DND-41 (cell line): ENCODE measurements at places on chromosomes 3 and 15.
A peak's percentile ranks its signal among the peaks of the same experiment; 100 is the strongest.

GRCh38 chr3:132503559-132503958 lies 86.3 kb downstream of the DNAJC13 start:
- DNase-seq: no peak

GRCh38 chr15:98525661-98526001 lies 122.7 kb upstream of the IGF1R start:
- DNase-seq: no peak

- DNase-seq: no peak
These were observed 85.3 kb upstream of the CRBN start for GRCh38 chr3:3264796-3265195.

DNA sequence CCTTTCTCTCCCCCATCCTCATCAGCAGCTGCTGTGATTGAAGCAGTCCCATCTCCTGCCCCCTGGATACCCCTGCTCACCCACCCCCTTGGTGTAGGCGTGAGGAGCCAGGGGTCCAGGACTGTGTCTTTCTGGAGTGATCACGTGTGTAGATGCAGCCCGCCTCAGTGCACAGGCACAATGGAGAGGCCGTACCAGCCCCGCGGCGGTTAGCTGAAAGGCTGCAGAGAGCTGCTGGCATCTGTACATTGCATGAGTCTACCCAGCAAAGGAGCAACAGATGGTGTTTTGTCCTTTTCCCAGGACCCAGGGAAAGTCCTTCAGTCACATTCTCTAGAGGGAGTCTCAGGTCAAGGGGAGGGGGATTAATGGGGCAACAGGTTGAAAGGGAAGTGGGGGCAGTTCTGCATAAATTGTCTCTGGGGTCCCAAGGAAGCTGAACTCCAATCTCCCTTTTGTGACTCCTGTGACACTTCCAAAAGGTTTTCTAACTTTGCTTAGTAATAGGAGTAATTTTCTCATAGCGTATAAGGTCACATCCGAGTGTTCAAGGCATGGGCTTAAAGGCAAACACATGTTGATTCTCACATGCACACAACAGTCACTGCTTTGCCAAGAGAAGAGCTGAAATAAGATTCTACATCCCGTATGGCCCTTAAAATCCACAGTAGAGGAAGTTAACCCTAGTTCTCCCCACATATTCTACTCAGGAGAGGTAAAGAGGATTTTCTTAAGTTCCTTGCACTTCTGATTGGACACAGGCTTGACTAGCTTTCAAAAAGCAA lies 7.1 kb downstream of the CSPG5 start:
- no peak for DNase-seq

DNA sequence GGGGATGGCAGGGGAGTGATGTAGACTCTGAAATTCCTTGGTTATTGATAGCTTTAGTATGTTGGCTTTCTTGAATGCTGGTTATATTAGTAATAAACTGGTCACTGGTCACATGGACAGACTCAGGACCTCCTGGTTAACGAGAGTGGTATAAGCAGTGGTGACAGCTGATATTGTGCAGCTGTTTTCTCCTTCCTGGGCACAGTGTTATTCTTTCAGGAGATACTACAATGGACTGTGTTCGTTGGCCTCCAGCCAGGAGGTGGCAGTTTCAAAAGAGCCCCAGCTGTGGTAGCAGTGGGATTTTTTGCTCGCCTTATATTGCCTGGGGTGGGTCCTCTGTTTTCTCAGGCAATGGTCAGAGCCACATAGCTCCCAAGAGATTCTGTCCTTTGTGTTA lies 181.6 kb upstream of the RBMS3 start:
- no peak for DNase-seq

- no peak for DNase-seq
These were observed 19.3 kb upstream of the IREB2 start for GRCh38 chr15:78418686-78419085.

DNA sequence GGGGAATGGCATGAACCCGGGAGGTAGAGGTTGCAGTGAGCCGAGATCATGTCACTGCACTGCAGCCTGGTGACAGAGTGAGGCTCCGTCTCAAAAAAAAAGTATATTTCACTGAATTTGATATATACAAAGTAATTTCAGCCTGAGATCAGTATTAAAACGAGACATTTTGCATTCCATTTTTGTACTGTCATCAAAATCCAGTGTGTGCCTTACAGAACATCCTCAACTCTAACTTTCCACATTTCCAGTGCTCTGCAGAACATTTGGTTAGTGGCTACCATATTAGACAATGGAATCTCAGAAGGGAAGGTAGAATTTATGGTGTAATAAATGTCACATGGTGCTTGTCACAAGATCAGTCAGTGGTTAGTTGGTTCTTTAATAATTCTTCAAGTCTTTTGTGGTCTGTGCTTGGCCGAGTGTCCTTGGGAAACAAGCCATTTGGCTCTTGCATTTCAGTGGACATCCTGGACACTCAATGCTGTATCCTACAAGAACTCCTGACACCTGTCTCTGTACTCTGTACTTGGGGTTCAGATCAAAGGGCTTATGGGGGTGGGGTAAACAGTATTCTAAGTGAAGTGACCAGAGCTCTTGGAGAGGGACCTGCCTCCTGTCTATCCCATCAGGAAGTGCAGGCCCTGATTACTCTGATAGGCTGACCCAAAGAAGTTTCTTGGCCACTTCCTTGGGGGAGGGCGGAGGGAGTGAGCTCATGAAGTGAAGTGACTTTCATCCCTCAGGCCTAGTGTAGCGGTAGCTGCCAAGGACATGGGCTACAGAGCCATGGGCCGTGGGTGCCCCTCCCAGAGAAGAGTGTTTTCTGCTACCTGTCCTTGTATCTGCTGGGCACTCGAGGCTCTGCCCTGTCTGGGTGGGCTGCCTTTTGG lies 3.7 kb downstream of the ACVR2B start:
- no peak for DNase-seq

GRCh38 chr3:99846477-99847160 lies 29.0 kb downstream of the CMSS1 start:
- DNase-seq: no peak

GRCh38 chr3:64541803-64542202 lies 146.0 kb downstream of the ADAMTS9 start:
- no peak for DNase-seq

DNA sequence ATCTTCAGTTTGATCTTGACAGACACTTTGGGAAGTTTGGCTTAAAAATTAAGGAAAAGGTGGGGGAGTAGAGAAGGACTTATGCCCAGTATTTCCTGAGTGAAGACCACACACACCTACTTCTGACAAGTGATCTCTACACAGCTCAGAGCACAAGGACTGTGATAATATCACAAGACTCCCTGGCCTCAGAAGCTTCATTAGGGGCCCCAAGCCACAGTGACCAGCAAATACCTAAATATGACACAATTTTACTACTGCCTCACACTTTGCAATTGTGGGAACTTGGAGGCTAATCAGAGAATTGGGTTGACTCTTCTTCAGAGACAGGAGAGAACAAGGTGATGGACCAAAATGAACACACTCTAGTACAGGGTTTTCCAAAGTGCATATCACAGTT lies 2.6 kb downstream of the ILDR1 start:
- DNase-seq: no peak

- DNase-seq: no peak
These were observed 311.5 kb downstream of the CNTN3 start for GRCh38 chr3:74302969-74303368.

DNA sequence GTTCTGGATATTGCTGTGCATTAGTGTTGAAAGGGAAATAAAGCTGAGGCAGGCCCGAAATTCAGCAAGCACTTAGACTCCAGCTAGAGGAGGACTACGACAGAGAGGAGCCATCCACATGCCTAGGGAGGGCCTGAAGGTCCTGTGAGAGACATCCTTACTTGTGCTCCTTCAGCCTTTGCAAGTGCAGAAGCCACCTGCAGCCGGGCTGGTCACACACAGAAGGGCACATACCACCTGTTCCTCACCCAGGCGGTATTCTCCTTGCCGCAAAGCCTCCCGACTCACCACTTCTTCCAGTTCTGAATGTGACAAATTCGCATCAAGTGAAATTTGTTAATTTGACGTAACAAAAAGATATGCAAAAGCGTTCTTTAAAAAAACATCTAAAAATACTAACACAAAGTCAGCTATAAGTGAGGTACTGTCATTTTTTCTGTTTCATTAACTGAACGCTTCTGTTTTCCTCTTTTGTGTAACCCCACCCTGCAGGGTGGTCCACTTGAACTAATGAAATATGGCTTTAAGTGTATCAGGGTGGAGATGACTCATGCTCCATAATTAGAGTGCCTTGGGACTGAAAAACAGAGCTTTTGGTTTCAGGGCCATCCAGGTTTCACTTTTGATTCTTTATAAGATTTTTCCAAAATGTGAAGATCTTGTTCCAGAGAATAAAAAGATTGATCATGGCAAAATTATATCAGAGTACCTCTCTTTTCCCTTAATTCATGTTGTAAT lies 467.9 kb upstream of the ATP11B start:
- no peak for DNase-seq

DNA sequence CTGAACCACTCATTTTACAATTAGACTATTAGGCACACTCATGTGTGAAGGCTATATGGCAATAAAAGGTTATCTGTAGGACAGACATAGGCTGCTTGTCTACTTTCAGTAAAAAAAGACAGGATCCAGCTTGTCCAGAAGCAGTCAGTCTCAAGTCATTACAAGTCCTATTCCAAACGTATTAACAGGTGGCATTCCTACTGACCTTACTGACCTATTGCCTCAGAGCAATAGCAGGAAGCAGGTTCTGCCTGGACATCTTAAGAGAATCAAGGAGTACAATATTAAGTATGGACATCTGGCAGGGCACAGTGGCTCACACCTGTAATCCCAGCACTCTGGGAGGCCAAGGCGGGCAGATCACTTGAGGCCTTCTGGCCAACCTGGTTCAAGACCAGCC lies 7.0 kb downstream of the CMTM6 start:
- no peak for DNase-seq

DNA sequence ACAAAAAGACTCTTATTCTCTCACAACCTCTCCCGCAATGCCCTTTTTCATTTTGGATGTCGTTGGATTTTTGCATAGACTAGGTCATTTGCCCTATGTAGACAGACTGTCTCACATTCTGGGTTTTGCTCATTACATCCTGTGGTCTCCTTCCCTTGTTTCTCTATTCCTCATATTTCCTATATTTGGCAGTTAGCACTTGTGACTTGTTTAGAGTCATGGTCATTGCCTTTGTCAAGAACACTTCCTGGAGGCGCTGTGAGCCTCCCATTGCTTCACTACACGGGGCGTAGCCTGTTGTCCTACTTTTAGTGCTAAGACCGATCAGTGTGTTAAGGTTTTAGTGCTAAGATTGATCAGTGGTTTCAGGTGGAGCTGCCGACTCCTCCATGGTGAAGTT lies 16.1 kb upstream of the TATDN2 start:
- no peak for DNase-seq

- peak; percentile 9 for DNase-seq
These were observed 4.0 kb downstream of the CCDC33 start for GRCh38 chr15:74240002-74240568.

- DNase-seq: no peak
These were observed 510.3 kb downstream of the EPHA3 start for GRCh38 chr3:89617706-89618105.

DNA sequence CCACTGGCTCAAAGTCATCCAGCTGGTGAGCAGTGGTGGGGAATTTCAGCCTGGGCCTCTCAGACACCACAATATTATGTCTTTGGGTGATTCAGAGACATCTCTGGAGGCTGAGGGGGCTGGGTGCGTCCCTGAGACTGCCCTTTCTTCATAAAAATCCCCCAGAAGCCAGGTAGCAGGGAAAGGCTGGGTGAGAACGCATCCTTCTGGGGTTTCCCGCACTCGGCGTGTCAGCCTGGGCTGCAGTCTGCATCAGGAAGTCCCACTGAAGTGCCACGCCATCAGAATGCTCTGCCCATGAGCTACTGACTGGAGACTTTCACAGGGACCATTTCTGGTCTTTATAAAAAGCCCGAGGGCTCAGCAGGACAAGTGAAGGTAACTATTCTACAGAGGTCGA lies 148.8 kb upstream of the SLC6A11 start:
- no peak for DNase-seq

GRCh38 chr3:33513262-33513863 lies 73.2 kb upstream of the UBP1 start:
- DNase-seq: no peak

DNA sequence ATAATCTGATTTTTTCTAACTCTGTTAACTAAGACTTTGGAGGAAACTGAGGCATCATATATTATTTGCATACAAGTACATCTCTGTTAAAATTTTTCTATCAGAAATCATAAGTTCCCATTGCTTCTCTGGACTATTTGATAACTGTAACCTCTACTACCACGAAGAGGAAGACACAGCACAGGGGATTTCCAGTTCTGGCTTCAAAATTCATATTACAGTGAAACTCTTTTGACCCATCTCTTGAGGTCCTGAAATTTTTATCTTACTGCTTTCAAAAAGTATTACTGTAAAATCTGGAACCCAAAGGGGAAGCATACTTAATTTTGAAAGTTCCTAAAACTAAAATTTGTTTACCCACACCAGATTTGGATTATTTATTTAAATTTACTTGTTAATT lies 4.2 kb downstream of the PLSCR1 start:
- DNase-seq: no peak

DNA sequence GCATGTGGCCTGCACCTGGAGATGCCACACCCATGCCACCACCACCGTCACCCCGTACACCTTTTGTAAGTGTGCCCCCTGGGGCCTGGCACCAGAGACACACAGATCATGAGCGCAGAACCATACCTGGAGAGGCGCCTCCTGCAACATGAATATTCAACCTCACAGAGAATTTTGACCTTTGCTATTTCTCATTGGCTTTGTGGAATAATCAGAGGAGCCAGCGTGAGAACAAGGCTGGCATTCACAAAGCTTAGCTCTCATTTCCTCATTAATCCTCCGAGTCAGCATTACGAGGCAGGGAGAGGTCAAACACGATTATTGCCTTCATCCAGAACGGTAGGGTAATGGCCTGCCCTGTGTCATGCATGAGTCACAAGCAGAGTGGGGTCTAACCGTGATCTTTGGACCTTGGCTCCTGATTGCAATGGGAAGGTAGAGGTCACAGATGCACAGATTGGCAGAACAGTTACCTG lies 73.0 kb upstream of the POMGNT2 start:
- no peak for DNase-seq

- no peak for DNase-seq
These were observed 37.8 kb downstream of the EHHADH start for GRCh38 chr3:185215873-185216606.

GRCh38 chr3:155423526-155424322 lies 130.2 kb upstream of the STRIT1 start:
- DNase-seq: no peak

DNA sequence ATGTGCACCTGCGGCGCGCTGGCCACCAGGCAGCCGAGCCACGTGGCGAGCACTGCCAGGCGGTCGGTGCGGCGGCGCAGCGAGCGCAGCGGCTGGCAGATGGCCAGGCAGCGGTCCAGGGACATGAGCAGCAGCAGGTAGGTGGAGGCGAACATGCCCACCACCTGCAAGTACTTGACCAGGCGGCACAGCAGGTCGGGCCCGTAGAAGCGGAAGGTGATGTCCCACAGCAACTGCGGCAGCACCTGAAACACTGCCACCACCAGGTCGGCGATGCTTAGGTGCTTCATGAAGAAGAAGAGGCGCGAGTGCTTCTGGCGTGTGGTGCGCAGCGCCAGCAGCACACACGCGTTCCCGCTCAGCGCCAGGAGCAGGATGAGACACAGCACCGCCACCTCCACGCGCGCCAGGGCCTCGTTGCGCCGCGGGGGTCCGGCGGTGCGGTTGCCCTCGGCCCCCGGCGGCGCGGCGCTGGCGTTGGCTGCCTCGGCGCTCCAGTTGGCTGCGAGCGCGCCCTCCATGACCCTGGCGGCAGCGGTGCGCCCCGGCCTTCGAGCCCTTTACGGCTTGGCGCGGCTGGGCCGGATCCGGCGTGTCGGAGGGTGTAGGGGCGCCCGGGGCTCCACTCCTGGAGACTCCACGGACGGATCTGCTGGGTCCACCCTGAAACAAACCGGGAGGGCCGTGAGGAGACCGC lies 1.6 kb downstream of the OXTR start:
- DNase-seq: no peak
